ENCODE measurements at places on chromosomes 5 and 9.

- no peak for DNase-seq
These were observed 75.5 kb downstream of the SSBP2 start for GRCh38 chr5:81675420-81675819.

DNA sequence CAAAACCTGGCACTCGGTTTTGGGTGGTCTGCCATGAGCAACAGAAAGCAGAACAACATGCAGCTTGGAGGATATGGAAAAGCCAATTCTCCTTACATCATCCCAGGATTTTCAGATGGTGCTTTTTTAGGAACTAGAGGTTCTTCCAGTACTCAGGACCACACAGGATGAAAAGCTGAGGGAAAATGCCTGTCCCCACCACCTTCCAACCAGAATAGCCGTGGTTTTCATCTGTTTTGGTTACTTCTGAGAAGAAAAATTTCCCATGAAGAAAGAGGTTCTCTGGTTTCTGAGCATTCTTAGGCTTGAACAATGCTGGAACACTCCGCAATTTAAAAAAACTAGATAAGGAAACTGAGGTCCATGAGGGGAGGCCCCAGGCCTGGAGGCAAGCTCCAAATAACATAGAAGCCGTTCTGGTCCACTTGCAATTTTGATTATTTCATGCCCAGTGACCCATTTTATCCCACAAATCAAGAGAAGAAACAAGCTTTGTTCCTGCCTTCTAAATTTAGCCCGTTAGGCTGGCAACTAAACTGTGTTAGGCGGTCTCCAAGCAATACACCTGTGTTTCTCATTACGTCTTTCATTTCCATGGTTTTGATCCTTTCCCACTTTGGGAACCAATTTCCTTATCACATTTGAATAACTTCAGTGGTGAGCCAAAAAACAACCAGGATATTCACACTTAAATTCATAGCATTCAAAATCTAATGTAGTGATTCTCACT is 79.2 kb upstream of the SPIN1 start:
- DNase-seq, result no peak

GRCh38 chr9:119662329-119662728 is 293.1 kb upstream of the BRINP1 start:
- no peak for DNase-seq

- DNase-seq, result no peak
These were observed 62.2 kb downstream of the EPB41L4B start for GRCh38 chr9:109258481-109259302.

DNA sequence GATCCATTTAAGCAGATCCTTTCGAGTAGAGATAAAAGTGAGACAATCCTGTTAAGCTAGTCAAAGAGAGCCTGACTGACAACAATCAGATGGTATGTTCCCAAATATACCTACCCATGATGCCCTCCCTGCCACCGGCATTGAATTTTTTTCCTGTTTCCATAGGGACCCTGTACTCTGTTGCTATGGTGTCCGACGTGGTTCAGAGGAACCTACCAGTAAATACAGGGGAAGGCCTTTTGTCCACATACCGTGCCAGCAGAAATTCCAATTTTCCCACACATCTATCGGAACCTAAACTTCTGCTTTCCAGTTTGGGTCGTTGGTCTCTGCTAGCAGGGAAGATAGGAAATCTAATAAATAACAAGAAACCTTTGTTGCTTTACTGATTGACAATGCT is 64.7 kb downstream of the MEGF10 start:
- DNase-seq, result no peak

GRCh38 chr9:132622159-132622558 is 39.8 kb downstream of the BARHL1 start:
- no peak for DNase-seq

DNA sequence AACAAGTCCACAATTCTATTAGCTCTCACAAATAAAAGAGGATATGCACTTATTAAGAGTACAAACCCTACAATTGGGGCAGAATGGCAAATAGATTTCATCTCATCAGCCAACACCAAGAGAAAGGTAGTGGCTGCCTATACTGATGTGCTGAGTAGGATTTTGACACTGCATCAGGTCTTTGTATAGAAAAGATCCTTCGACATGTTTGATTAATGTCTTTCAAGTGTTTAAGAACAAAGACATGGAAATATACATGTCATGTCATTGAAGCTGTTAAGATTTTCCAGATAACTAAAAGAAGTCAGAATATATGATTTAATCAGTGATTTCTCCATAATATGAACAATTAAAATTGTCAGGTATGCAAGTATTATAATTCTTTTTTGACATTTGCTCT is 238.7 kb upstream of the GRAMD2B start:
- DNase-seq, result no peak

GRCh38 chr5:124538191-124538590 is 208.2 kb downstream of the ZNF608 start:
- no peak for DNase-seq

DNA sequence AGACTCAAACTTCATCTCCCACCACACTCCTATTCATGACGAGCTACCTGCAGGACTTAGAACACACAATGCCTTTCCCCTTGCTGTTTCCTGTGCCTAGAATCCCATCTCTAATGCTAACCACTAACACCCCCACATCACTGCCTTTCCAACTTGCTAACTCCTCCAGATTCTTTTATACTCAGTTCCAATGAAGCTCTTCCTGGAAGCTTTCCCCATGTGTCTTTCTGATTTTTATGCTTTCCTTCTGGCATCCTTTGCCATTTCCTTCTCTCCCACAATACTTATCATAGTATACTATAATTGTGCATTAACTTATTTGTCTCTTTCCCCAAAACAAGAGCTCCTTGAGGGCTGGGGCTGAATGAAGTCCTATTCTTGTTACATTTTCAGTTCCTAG is 115.3 kb upstream of the PLPPR1 start:
- no peak for DNase-seq

- no peak for DNase-seq
These were observed 29.5 kb upstream of the LHFPL2 start for GRCh38 chr5:78677777-78678668.

DNA sequence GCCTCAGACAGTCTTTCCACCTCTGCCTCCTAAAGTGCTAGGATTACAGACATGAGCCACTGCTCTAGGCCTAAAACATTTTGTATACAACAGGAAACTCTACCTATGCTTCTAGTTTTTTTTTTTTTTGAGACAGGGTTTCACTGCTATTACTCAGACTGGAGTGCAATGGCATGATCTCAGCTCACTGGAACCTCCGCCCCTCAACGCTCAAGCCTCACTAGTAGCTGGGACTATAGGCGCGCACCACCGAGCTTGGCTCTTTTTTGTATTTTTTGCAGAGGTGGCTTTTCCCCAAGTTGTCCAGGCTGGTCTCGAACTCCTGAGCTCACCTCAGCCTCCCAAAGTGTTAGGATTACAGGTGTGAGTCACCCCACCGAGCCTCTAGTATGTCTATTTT is 5.4 kb downstream of the HSPA9 start:
- no peak for DNase-seq

- no peak for DNase-seq
These were observed 872 bp upstream of the SMIM3 start for GRCh38 chr5:150777685-150778084.

DNA sequence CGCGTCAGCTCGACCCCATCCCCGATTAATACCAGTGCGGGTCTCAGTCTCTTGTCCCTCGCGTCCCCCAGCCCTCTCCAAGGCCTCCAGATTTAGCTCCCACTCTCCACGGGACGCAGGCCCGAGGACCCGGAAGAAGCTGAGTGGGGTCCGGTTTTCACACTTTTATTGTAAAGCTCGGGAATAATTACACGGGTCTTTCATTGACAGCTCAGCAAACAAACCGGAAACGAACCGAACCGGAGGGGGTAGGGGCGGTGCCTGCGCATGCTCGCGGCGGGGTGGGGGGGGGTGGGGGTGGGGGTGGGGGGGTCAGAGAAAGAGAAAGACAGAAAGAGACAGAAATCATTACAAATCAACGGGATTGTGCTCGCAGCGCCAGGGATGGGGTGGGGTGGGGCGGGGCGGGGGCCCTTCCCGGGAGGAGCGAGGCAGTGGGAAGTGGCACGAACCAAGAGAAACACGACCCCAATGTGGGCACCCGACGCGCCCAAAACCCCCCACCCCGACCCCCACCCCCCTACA is 27.9 kb downstream of the PCDH1 start:
- no peak for DNase-seq

GRCh38 chr9:99054581-99054980 is 50.3 kb upstream of the TGFBR1 start:
- no peak for DNase-seq

DNA sequence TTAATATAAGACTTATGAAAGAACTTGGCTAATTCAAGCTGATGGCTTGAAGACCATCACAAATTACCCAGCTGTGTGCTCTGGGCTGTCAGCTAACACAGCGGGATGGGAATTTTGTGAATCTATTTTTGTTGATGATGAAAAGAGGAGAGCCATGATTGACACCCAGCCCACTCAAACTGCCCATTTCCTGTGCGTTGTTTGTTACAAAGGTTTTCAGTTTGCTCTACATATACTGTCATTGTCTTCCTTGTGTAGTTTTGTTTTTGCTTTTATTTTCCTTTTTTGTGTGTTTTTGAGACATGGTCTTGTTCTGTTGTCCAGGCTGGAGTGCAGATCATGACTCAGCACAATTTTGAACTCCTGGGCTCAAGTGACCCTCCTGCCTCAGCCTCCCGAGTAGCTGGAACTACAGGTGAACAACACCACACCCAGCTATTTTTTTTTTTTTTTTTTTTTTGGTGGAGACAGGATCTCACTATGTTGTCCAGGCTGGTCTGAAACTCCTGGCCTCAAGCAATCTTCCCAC is 400.3 kb downstream of the ICE1 start:
- no peak for DNase-seq

GRCh38 chr5:73945505-73945904 is 319.5 kb downstream of the ARHGEF28 start:
- no peak for DNase-seq

- DNase-seq, result no peak
These were observed 10.5 kb downstream of the NPR3 start for GRCh38 chr5:32721626-32722025.

- DNase-seq, result no peak
These were observed 617.0 kb upstream of the CDH18 start for GRCh38 chr5:20604992-20605391.

- DNase-seq, result no peak
These were observed 290.5 kb downstream of the SLF1 start for GRCh38 chr5:94908889-94909480.

GRCh38 chr5:151174612-151175101 is 17.1 kb upstream of the ANXA6 start:
- no peak for DNase-seq

DNA sequence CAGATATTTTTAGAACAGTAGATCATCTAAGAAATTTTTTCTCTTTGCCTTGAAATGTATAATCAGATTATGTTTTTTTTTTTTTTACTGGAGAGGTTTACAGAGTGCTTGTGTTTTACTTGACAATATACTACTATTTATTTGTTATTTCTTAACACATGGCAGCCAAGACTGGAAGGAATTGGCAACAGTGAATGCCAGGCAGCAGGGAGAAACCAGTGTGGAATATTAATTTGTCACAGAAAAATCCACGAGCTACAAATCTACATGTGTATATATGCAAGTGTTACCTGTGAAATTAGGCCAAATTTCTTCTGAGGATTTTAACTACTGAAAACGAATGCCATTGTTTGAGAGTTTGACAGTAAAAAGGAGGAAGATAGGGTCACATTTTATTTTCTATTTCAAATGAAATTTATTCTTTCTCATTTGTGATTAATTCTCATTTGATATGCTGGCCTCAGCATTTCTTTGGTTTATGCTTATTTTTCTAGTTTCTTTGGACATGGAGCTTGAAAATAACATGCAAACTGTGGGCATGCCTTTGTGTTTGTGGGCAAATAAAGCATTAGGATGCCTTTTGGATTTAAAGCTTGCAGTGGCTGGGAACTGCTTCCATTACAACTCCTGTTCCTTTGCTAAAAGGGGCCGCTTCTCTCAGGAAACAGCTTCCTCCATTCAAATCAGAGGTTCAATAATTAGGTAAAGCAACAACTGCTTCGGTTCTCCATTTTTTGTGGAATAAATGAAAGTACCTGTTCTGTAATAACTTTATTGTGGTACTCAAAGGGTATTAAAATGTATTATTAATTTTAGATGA is 39.0 kb upstream of the ZFYVE16 start:
- DNase-seq, result no peak

- DNase-seq, result no peak
These were observed 19.9 kb upstream of the CPEB4 start for GRCh38 chr5:173868096-173868880.

DNA sequence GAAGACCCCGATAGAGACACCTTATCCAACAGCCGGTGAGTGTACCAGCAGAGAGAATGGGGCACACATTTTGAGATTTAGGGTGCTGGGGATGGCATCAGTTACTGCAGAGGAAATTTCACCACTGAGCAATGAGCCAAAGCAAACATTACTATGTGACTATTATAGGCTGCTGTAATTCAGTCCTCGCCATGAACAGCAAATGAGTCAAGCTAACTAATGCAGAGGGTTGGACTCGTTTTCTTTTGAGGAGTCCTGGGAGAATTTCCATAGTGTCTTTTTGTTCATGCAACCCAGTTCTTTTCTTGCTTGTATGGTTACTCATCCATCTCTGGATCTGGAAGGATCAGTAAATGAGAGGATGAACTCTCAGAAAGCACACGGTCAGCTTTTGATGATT is 323.8 kb downstream of the PSAT1 start:
- DNase-seq, result no peak

- no peak for DNase-seq
These were observed 41.3 kb downstream of the TMEM174 start for GRCh38 chr5:73214306-73214705.

DNA sequence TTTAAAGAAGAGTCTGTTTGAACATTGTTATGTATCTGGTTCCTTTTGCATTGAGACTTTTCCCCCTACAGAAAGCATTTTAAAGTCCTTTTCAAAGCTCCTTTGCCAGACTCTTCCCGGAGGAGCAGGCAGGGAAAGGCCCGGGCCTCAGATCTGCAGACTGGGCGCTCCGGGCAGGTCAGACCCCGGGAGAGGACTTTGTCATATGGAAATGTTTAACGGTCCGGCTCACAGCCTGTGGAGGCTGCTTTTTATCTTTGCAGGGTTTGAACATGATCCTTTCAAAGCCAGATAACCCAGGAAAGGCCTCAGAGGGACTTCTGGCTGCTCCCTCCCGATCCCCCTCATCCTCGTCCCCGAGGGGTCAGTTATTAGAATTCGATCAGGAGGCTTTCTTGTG is 82.1 kb upstream of the IRX2 start:
- no peak for DNase-seq

DNA sequence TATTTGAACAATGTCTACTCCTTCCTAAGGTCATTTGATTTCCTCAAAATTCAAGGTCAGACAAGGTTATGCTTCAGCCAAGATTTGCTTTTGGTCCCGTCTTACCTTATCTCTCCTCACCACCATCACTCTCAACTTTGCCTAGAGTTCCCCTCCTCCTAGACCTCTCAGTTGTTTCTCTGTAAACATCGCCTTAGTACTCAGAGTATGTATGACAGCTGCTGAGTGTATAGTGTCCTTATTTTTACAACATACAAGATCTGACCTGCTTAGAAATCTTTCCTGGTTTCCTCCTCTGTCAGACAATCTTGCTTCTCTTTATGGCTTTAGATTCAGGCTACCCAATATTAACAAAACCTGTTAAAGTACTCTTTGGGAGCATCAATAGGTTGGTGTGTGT is 50.0 kb upstream of the C6 start:
- no peak for DNase-seq

- DNase-seq, result no peak
These were observed 121.0 kb upstream of the NR3C1 start for GRCh38 chr5:143524338-143524945.

Measured in GM12864 (cell line).